ENCODE measurements at places on chromosomes 1 and 21.
A peak's percentile ranks its signal among the peaks of the same experiment; 100 is the strongest.

GRCh38 chr1:14848625-14849024 is 250.1 kb downstream of the KAZN start:
- no peaks in the 10 kb centered on the region for H3K27me3 ChIP-seq
- H3K27ac ChIP-seq: peak overlapping the region; percentile 77
- no peak for DNase-seq

DNA sequence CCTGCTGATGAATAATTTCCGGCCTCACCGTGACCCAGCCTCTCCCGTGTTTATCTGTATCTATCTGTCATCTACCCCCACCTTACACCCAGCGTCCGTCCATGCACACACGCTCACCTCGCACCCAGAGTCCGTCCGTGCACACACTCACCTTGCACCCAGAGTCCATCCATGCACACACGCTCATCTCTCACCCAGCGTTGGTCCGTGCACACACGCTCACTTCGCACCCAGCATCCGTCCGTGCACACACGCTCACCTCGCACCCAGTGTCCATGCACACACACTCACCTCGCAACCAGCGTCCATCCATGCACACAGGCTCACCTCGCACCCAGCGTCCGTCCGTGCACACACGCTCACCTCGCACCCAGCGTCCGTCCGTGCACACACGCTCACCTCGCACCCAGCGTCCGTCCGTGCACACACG is 25.0 kb upstream of the COL18A1 start:
- no peak for DNase-seq
- H3K27ac ChIP-seq: no peak overlapping the region
- peaks cover 13% of the 10 kb centered on the region for H3K4me1 ChIP-seq
- peaks cover 37% of the 10 kb centered on the region for H3K27me3 ChIP-seq
- no peak overlapping the region for H3K4me3 ChIP-seq

- peaks cover 22% of the 10 kb centered on the region for H3K36me3 ChIP-seq
- H3K4me3 ChIP-seq: no peak overlapping the region
- no peaks in the 10 kb centered on the region for H3K4me1 ChIP-seq
Observed at GRCh38 chr1:154344977-154345837, 19.9 kb downstream of the ATP8B2 start.

GRCh38 chr1:46098027-46098712 is 34.3 kb downstream of the PIK3R3 start:
- H3K36me3 ChIP-seq: peaks cover 50% of the 10 kb centered on the region
- H3K27ac ChIP-seq: no peak overlapping the region
- peaks cover 5% of the 10 kb centered on the region for H3K4me1 ChIP-seq
- no peak for DNase-seq
- no peaks in the 10 kb centered on the region for H3K27me3 ChIP-seq
- no peak overlapping the region for H3K4me3 ChIP-seq

DNA sequence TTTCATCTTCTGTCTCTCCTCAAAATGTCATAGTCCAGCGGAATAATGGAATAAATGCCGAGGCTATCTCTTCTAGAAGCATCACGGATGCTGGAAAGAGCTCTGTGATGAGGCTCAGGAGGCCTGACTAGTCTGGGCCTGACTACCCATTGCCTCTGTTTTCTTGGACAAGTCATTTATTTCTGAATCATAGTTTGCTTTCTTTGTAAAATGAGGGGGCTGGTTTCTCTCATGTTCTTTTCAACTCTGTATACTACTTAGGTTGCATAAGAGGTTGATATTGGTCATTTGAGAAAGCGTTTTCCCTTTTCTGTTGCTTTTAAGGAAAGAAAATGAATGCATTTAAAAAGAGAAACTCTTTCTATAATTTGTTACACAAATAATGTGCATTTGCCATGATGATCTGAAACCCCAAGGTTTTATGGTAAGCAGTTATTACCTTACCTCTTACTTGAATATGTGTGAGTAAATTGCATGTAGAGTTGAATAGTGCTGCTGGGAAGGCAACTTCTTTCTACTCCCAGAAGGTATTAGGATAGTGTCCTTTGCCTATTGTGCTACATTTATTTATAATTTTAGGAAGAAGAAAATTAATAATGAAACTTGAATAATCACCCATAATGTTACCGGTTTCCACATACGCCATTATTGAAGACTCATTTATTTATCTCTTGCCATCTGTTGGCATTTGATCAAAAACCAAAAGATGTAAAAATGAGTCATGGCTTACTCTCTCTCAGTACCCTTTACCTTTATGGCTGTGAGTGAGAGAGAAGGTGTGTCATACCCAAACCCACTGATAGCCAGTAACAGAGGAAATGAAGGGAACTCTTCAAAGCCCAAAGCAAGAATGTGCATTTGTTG is 179.1 kb downstream of the FASLG start:
- no peaks in the 10 kb centered on the region for H3K4me1 ChIP-seq
- DNase-seq: no peak
- H3K27ac ChIP-seq: no peak overlapping the region
- H3K36me3 ChIP-seq: no peaks in the 10 kb centered on the region

DNA sequence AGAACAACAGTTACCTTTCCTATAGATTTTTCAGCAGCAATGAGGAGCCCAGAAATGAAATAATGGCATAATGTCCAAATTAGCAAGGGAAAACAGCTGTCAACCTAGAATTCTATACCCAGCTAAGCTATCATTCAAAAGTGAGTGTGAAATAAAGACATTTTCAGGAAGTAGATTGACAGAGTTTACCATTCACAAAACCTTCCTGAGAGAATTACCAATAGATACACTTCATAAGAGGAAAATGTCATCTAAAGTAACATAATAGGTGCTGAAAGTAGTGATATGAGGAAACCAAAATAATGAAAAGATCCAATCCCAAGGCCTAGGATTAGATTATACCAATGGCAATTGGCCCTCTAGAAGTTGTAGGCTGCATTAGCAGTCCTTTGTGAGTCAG is 34.6 kb downstream of the OBSCN start:
- H3K36me3 ChIP-seq: peaks cover 92% of the 10 kb centered on the region
- no peaks in the 10 kb centered on the region for H3K4me1 ChIP-seq
- H3K27me3 ChIP-seq: no peaks in the 10 kb centered on the region

DNA sequence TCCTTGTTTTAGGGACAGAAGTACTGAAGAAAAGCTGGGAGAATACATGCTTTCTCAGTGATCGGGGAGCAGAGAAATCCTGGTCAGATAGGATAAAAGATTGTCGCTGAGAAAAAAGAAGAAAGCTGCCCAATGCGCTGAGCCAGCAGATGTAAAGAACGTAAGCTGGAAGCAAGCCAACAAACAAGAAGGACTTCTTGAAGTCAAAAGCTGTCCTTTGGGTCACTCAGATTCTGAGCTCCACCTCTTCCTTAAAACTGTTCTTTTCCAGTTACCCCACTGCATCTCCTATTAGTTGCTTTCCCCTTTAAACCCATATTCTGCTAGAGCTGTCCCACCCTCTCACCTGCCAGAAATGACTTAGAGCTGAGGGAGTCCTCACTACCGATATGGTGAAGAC is 64.8 kb downstream of the GPR137B start:
- no peak for DNase-seq
- H3K4me1 ChIP-seq: peaks cover 26% of the 10 kb centered on the region
- H3K27ac ChIP-seq: no peak overlapping the region
- no peak overlapping the region for H3K4me3 ChIP-seq
- peaks cover 28% of the 10 kb centered on the region for H3K36me3 ChIP-seq

- no peaks in the 10 kb centered on the region for H3K27me3 ChIP-seq
- H3K27ac ChIP-seq: no peak overlapping the region
- H3K4me3 ChIP-seq: no peak overlapping the region
- no peaks in the 10 kb centered on the region for H3K4me1 ChIP-seq
- no peak for DNase-seq
Observed at GRCh38 chr1:247884797-247885413, 10.5 kb upstream of the OR2W3 start.

DNA sequence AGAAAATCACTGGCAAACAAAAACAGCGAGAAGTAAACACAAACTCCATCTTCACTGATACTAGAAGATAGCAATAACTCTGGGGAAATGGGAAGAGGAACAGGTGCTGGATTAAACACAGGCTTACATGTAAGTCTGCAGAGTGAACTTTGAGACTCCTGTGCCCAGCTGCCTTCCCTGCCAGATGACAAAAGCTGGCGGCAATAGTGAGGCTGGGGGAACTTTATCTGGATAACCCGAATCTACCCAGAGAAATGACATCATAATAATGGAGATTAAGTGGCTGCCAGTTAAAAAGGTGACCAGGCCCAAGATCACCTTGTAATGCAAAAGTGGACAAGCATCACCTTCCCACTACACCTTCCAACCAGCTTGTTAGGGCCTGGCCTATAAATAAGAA is 184.5 kb downstream of the CHRM3 start:
- no peak overlapping the region for H3K27ac ChIP-seq
- H3K4me3 ChIP-seq: no peak overlapping the region
- no peaks in the 10 kb centered on the region for H3K4me1 ChIP-seq
- H3K36me3 ChIP-seq: no peaks in the 10 kb centered on the region
- DNase-seq: no peak

DNA sequence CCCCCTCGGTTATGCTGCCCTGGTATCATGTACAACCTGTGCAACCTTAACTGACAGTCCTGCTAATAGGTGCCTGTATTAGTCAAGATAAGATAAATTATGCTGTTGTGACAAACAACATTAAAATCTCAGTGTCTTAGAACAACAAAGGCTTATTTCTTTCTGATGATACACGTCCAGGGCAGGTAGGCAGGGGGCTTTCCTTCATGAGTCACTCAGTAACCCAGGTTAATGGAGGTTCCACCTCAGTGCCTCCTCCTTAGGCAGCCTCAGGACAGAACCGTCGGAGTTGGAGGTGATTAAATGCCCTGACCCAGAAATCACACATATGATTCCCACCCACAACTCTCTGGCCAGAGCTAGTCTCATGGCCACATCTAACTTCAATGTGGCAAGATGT is 94.6 kb upstream of the CASZ1 start:
- no peak overlapping the region for H3K27ac ChIP-seq
- no peak overlapping the region for H3K4me3 ChIP-seq
- H3K27me3 ChIP-seq: peaks cover 64% of the 10 kb centered on the region
- H3K4me1 ChIP-seq: peaks cover 14% of the 10 kb centered on the region

GRCh38 chr1:233433436-233434210 is 106.1 kb downstream of the MAP3K21 start:
- no peak overlapping the region for H3K4me3 ChIP-seq
- H3K27me3 ChIP-seq: peaks cover 6% of the 10 kb centered on the region
- no peak overlapping the region for H3K27ac ChIP-seq
- H3K36me3 ChIP-seq: no peaks in the 10 kb centered on the region

GRCh38 chr1:159889202-159889601 is 10.8 kb downstream of the CFAP45 start:
- no peak overlapping the region for H3K4me3 ChIP-seq
- H3K27ac ChIP-seq: no peak overlapping the region
- DNase-seq: no peak
- peaks cover 33% of the 10 kb centered on the region for H3K27me3 ChIP-seq
- peaks cover 9% of the 10 kb centered on the region for H3K4me1 ChIP-seq

GRCh38 chr1:55506740-55507577 is 291.8 kb upstream of the USP24 start:
- no peak for DNase-seq
- peaks cover 8% of the 10 kb centered on the region for H3K27me3 ChIP-seq
- no peak overlapping the region for H3K4me3 ChIP-seq

DNA sequence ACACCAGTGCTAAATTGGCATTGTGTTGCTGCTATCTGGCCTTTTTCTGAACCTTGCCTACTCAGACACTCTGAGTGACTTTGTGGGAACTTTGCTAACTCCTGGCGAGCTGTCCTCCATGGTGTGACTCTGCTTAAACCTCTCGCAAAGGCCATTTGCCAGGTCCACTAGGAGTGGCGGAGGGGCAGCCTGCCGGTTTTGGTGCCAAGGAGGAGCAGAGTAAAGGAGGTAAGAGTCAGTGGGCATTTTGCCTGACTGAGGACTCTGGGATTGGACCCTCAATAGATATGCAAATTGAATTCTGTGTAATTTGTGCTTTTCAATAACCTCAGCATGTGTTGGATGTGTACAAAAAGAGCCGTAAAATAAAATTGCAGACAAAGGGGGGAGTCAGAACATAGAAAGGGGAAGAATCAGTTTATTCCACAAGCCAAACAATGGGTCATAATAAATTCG is 386.6 kb upstream of the NFIA start:
- H3K4me3 ChIP-seq: no peak overlapping the region
- H3K27ac ChIP-seq: no peak overlapping the region
- H3K36me3 ChIP-seq: peaks cover 11% of the 10 kb centered on the region
- no peak for DNase-seq

DNA sequence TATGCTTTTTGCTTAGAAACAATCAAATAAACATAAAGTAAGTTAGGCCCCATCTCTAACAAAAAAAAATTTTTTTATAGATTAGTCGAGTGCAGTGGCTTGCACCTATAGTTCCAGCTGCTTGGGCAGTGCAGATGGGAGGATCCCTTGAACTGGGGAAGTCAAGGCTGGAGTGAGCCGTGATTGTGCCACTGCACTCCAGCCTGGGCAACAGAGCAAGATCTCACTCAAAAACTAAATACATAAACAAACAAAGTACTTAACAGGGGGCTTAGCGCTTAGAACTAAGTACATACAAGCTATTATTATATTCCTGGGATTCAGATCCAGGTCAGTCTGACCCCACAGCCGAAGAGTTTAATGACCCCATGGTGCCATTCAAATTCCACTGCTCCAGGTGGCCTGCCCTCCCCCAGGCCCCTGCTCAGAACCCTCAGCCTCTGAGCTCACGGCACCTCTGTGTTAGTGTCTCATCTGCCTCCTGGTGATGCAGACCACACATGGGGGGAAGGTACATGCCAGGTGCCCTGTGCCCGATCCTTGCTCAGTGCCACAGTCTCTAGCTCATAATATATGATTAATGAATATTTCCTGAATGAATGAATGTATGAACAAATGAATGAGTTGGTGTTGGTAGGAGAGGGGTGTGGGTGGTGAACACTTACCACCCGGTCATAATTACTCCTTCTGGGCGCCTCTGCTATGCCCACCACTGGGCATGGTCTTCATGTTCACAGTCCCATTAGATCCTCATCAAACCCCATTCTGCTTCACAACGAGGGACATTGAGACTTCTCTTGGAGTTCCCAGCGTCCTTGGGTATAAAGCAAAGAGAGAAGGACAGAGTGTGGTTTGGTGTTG is 14.6 kb downstream of the NCMAP start:
- no peaks in the 10 kb centered on the region for H3K36me3 ChIP-seq
- no peak overlapping the region for H3K27ac ChIP-seq
- peaks cover 12% of the 10 kb centered on the region for H3K27me3 ChIP-seq
- DNase-seq: no peak
- peaks cover 5% of the 10 kb centered on the region for H3K4me1 ChIP-seq

GRCh38 chr1:206479183-206480125 is 9.2 kb downstream of the IKBKE start:
- H3K27ac ChIP-seq: no peak overlapping the region
- peaks cover 5% of the 10 kb centered on the region for H3K4me1 ChIP-seq
- no peaks in the 10 kb centered on the region for H3K36me3 ChIP-seq

GRCh38 chr1:113140588-113141446 is 67.8 kb downstream of the LRIG2 start:
- no peak overlapping the region for H3K4me3 ChIP-seq
- DNase-seq: peak; percentile 66
- peaks cover 5% of the 10 kb centered on the region for H3K4me1 ChIP-seq
- peak overlapping the region; percentile 28 for H3K27ac ChIP-seq
- H3K27me3 ChIP-seq: no peaks in the 10 kb centered on the region

DNA sequence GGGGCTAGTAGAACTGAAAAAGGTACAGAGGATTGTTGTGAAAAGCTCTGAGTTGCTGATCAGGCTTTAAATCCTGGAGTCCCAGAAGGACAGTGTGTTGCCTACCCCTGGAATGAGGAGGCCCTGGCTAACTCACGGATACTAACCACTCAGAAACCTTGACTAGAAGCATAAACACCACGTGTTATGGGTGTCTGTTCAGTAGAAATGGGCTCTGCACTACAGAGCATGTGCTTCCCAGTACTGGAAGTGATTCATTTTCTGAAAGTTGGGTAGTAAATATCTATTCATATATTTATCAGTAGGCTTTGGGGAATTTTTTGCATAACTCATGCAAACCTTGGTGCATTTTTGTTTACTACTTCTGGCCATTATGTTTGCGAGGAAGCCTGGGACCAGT is 15.1 kb upstream of the CLCA1 start:
- H3K27me3 ChIP-seq: no peaks in the 10 kb centered on the region
- H3K4me3 ChIP-seq: no peak overlapping the region
- H3K27ac ChIP-seq: no peak overlapping the region
- no peaks in the 10 kb centered on the region for H3K4me1 ChIP-seq
- no peak for DNase-seq
